ENCODE measurements at places on chromosomes 1 and 21.

- DNase-seq: no peak
These were observed 21.7 kb downstream of the ECE1 start for GRCh38 chr1:21268281-21269239.

GRCh38 chr1:33468531-33468930 is 3.9 kb upstream of the ZSCAN20 start:
- DNase-seq: no peak

GRCh38 chr1:108050158-108050557 is 85.2 kb upstream of the VAV3 start:
- DNase-seq: peak; percentile 73

DNA sequence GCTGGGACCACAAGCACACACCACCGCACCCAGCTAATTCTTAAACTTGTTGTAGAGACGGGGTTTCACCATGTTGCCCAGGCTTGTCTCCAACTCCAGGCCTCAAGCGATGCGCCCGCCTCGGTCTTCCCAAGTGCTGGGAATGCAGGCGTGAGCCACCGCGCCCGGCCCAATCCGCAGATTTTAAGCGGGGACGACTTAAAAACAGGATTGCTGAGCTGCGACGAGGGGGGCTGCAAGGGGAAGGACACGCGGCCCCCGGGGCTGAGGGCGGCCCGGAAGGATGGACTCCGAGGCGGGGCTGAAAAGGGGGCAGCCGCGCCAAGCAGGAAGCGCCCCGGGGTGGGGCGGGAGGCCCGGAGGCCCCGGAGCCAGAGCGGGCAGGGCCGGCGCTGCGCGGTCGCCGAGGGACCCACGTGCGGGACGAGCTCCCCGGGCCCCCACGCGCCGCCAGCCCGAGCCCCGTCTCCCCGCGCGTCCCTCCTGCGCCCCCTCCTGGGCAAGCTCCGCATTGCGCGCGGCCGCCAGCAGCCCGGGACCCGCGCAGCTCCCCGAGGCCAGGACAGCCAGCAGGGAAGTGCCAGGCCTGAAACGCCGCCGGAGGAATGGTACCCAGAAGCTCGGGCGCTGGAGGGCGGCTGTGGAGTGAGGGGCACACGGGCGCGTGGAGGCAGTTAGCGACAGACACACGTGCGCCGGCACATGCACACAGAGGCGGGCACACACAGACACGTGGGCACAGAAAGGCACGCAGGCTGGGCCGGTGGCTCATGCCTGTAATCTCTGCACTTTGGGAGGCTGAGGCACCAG is 5.5 kb upstream of the PRKCZ start:
- DNase-seq: no peak

- no peak for DNase-seq
These were observed 541.3 kb downstream of the PTBP2 start for GRCh38 chr1:97262842-97263241.

GRCh38 chr1:46485564-46486431 is 3.8 kb upstream of the DMBX1 start:
- no peak for DNase-seq

GRCh38 chr1:115461526-115461925 is 123.5 kb upstream of the NGF start:
- DNase-seq: no peak

GRCh38 chr1:208156741-208157140 is 87.4 kb downstream of the PLXNA2 start:
- no peak for DNase-seq

- DNase-seq: no peak
These were observed 78.1 kb downstream of the DHRS3 start for GRCh38 chr1:12539705-12540579.
